Activated naive CD8-positive, alpha-beta T cell treated with anti-CD3 and anti-CD28 coated beads, Interleukin-2, amount 50 U/mL, for 16 hours (primary cell): ENCODE measurements at places on chromosomes 16 and 17.

DNA sequence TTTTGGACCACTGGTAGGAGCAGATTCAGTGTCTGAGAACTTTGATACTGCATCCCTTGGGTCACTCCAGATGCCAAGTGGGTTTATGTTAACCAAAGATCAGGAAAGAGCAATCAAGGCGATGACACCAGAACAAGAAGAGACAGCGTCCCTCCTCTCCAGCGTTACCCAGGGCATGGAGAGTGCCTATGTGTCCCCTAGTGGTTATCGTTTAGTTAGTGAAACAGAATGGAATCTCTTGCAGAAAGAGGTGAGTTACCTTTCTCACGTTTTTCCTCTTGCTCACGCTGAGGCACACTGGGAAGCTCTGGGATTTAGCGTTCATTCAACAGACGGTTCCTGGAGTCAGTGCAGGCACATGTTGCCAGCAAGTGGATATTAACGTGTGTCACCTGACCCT, 58.0 kb downstream of the NUP88 start:
- no peak for DNase-seq

- DNase-seq = no peak
Observed at GRCh38 chr17:42584880-42585279, 7.4 kb upstream of the PSMC3IP start.

- DNase-seq = no peak
Observed at GRCh38 chr16:48446534-48446920, 61.3 kb upstream of the SIAH1 start.

DNA sequence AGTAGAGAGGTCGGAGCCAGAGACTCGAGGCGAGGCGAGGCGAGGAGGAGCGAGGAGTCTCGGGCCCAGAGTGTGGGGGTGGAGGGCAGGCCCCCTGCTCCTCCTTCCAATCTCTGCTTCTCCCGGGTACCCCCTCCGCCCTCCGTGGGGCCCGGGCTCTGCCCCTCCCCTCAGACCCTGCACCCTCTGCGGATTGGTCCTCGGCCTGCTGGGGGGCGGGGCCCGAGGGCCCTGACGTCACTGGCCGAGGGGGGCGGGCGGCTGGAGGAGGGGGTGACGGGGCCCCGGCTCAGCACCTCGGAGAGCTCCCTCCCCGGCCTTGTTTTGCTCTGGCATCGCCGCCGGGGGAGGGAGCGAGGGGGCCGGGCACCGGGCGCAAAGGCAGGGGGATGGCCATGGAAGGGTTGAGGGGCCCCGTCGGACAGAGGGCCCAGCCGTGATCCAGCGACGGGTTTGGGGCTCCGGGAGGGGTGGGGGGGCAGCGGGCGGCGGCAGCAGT, at the start of gene RUNDC3A:
Gene RUNDC3A, plus strand, starts transcription at position 282 of the 499 bp plus-strand sequence. CDS start 232 bp downstream, outside the sequence.
- DNase-seq = peak; percentile 65

- DNase-seq = peak; percentile 67
Observed at GRCh38 chr16:4414187-4414917, 2.0 kb downstream of the CORO7 start.

- DNase-seq = no peak
Observed at GRCh38 chr16:75228143-75228976, 9.6 kb downstream of the CTRB1 start.

GRCh38 chr17:48907713-48908046, 527 bp upstream of the UBE2Z start:
- DNase-seq = no peak

DNA sequence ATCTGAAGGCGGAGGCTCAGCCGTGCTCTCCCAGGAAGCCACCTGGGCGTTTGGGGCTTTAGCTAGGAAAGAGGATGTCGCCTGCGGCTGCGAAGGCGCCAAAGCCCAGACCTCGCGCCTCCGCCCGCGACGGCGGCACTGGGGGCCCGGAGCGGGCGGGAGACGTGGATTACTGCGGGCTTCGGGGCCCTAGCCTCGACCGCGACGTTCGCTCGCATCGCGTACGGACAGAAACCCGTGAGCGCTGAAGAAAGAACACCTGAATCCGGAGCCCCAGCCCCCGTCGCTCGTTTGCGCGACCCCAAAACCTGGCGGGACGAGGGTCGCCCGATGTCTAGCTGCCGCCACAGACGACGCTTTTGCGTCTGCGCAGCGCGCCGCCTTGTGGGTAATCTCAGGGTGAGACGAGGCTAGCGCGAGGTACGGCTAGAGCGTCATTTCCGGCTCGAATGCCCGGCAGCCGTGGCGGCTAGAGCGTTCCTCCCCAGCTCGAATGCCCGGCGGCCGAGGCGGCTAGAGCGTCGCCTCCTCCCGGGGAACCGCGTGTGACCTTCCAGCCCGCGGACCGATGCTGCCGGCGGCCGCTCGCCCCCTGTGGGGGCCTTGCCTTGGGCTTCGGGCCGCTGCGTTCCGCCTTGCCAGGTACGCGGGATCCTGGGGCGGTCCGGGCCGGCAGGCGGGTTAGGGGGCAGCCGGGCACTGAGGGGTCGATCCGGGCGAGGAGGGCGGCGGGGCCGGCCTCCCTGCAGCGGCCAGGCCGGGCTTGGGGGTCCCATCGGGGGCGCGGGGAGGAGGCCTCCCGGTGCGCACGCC, at the start of gene MRPL12:
Gene MRPL12, plus strand, starts transcription at position 434 of the 813 bp plus-strand sequence. Its CDS starts 135 bp downstream, at position 569.
- DNase-seq = peak; percentile 76

DNA sequence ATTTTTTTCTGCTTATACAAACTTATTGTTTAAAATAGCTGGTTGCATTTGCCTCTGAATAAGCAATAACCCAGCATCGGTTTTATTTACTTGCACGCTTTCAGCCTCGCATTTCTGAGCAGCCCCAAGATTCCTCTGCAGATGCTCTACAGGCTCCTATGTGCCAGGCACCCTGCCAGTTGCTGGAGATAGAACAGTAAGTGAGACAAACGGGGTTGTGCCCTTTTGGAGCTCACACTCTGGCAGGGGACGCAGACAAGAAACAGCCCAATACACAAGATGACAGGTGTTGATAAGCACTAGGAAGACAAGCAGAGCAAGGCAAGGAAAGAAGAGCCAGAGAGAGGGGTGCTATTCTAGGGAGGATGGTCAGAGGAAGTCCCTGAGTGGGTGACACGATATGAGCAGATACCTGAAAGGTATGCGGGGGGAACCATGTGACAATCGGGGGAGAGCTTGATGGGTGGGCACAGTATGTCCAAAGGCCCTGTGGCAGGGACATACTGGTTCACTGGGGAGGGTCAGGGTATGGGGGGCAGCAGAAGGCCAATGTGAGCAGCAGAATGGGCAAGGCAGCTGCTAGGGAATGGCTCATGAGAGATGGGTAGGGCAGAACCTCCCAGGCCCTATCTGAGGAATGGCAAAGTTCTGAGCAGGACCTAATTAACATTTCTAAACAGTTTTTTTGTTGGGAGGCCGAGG, 18.7 kb upstream of the ADORA2B start:
- DNase-seq = no peak
